ENCODE measurements at places on chromosomes 11 and 22.

DNA sequence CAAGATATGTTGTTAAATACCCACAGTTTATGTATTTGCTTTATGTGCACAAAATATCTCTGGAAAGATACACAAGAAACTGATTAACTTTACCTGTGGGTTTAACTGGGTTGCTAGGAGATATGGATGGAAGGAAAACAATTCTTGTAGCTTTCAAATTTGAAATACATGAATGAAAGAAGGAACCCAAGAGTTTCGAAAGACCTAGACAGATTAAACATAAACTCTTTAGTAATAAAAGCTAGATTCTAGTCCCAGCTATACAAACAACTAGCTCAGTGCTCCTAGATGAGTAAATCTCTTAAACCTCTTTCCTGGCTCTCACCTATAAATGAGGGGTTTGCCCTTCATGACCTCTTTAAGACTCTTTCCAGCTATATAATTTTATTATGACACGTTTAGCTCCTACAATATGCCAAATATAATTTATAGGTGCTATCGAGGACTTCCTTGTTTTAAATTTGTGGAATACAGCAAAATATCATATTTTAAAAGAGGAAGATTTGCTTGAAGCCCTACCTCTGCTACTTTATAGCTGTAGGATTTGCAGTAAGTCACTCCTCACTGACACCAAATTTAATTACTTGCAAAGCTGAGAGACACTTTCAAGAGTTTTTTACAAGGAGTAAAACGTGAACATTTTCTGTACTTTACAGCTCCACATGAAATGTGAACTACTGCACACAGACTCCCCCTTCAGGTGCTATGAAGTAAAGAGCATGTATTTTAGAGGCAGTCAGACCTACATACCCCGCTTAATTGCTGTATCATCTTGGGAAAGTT is 50.7 kb downstream of the RRAS2 start:
- no peak for DNase-seq

DNA sequence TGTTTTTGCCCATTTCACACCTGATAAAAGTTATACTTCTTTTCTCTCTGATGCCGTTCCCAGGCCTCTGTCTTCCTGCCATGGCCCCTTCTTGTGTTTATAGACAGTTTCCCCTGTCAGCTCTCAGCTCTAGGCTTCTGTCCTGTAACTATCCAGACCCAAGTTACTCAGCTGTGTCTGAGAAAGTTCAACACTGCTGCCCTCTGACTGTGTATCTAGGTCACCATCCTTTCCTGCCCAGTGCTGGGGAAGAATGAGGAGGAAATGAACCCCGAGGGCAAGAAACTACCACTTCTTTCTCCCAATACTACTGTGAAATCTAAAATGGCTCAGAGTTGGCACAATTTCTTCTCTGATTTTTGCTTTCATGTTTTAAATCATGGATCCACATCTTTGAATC is 29.6 kb downstream of the SNX19 start:
- DNase-seq: no peak

DNA sequence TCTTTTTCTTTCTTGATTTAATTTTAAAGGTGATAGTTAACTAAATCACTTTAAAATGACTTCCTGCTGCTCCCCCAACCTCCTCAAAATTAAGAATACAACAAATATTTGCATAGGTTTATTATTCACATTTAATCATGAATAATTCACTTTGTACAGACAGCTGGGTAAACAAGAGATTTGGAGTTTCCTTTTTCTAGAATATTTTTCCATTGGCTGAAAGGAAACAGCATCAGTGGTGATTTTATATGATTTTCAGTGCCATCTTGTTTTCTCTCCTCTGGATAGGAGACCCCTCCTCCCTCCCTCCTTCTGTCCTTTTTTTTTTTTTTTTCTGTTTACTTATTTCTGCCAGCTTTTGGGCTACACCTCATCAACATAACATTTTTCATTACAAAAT is 60.5 kb downstream of the LIF start:
- no peak for DNase-seq

GRCh38 chr22:37967637-37968451 is 14.3 kb downstream of the POLR2F start:
- no peak for DNase-seq

DNA sequence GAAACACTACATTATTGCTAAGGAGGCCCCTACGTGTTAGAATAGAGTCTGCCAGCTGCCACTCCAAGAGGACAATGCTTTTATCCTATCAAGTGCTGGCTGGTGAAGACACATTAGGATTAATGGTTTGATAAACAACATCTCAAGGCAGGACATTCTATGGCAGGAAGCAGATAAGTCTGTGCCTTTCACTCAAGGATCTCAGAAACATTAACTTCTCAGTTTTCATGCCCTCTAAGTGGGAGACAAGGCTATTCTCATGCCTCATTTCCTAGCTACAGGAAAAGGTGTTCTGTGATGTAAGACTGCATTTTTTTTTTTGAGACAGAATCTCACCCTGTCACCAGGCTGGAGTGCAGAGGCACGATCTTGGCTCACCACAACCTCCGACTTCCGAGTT is 23.5 kb upstream of the TIMP3 start:
- DNase-seq: no peak

DNA sequence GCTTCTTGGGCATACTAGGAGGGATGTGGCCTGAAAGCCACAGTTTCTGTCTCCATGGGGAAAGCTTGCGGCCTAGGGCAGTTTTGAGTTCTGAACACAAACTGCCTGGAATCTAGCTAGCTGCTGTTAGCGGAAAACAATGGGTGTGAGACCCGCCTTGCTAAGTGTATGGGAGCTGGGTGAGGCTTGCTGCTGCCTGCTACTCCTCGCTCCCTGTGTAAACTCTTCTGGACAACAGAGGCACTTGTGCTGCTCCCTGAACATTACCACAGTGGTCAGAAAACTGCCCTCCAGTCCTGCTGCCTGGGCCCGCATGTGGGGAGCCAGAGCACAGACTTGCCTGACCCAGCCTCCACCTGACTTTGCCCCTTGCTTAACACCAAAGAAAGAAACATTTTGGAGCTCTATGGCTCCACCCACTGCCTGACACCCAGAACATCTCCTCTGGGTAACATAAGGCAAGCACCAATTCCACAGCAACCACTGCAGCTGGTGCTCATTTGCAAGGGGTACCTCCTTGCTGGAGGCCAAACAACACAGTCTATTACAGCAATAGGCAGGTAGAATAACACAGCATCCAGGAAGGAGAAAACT is 766.3 kb upstream of the RAG2 start:
- no peak for DNase-seq

- no peak for DNase-seq
Observed at GRCh38 chr11:79119491-79120284, 321.1 kb downstream of the TENM4 start.

DNA sequence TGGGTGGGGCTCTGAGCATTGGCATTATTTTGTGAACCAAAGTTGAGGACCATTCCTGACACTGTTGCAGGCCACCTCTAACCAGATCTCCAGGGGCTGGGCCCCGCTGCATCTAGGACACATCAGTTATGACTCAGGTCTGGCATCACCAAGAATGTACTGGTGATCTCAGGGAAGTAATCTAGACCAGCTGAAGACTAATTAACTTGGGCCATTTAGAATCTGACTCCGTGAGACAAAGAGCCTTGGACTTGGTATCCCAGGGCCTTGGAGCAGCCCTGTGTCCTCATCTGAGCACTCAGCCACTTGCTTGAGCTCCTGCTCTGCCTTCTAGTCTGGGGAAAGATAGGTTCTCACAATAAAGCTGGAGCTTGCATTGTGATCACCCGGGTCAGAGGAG is 200.6 kb downstream of the KIRREL3 start:
- DNase-seq: no peak

- no peak for DNase-seq
Observed at GRCh38 chr22:45870011-45870410, 107.0 kb downstream of the WNT7B start.

- no peak for DNase-seq
Observed at GRCh38 chr11:5405173-5405572, 16.7 kb upstream of the OR51Q1 start.
